ENCODE measurements at places on chromosomes 4 and X.
A peak's percentile ranks its signal among the peaks of the same experiment; 100 is the strongest.

DNA sequence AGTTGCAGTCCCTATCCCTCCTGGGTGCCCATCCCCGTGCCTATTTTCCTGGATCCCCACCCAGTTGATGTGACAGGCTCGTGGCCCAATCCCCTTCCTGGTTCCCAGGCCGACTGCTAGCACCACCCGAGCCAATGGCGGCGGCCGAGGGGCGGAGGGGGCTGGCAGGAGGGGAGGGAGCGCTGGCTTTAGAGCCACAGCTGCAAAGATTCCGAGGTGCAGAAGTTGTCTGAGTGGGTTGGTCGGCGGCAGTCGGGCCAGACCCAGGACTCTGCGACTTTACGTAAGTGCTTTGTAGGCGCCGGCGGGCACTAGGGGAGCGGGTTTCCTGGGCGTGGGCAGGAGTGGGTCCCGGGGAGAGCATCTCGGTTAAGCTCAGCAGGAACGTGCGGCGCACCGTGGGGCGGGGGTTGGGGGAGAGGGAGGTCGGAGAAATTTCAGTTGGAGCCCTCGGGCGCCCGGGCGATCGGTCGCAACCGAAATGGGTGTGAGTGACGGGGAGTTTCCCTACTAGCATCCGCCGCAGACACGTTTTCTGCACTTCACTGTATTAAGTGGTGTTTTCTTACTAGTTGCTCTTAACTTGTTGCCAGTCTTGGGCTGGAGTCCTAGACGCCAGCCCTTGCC lies at the start of gene PLS3:
TSS of gene PLS3 (plus strand) at position 197 of the 627 bp plus-strand sequence. CDS start 49,077 bp downstream, outside the sequence.
- DNase-seq = peak; percentile 40

DNA sequence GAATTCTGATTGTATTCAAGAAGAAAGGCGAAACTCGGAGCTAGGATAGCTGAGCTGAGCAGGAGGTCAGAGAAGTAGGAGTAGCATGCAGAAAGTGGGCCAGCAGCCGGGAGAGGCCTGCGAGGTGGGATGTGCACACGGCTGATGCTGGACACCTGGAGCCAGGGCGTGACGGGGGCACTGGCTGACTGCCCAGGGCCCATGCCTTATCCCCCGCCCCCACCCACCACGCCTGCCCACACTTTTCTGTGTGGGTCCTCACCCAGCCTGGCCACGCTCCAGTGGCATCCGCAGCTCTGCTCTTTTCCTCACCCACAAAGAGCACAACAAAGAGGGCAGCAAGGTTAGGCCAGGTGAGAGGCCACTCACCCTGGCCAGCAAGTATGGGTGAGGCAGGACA lies 30.0 kb upstream of the IRF2 start:
- DNase-seq = no peak

DNA sequence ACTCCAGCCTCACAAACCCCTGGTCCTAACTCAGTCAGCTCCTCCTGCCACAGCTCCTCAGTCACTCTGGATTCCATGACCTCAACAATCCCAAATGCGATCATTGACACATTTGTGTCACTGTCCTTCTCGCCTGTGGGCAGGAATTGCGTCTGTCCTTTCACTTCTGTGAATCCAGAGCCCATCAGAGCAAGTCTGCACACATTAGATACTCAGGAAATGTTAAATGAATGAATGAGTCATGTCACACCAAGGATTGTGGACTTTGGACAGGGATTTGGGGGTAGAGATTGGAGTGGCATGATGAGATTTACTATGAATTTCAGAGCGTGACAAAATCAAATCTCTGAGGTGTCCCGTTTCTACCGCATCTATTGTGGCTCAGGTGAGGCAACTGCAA lies 11.8 kb upstream of the CLDN24 start:
- DNase-seq = no peak

DNA sequence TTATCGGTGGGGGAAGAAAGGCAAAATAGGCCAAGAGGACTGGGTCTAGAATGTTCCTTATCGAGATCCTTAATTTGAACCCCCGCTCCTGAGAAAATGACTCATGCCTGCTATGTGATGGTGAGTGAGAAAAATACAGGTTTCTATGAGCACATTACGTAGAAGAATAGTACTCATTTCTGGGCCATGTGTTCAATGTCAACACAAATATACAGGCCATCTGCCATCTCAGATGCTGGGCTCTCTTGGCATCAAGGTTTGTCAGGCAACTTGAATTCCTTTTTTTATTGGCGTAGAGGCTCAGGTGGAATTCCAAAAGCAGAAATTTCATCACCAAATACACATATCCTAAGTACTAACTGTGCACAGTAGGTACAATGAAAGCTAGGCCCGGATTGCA lies 81.4 kb upstream of the TRIM2 start:
- DNase-seq = no peak

- DNase-seq = no peak
Observed at GRCh38 chr4:73127839-73128453, 58.4 kb upstream of the COX18 start.

DNA sequence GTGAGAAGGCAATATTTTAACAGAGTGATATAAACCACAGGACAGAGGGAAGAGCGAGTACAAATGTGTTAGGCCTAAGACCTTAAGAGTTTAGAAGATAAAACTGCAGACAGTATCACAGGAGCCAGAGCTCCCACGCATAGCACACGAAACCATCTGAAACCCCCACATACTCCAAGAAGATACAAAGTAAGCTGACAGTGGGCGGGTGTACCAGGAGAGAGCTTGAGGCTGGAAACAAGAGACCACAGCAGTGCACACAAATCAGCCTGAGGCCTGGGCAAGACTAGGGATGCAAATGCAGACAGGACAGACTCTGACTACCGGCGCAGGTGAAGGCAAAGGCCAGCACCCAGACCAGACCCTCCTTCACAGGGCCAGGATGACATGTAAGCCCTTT lies 54.1 kb upstream of the ARHGAP24 start:
- DNase-seq = no peak

GRCh38 chr4:187451776-187452175 lies 543.8 kb upstream of the ZFP42 start:
- no peak for DNase-seq

DNA sequence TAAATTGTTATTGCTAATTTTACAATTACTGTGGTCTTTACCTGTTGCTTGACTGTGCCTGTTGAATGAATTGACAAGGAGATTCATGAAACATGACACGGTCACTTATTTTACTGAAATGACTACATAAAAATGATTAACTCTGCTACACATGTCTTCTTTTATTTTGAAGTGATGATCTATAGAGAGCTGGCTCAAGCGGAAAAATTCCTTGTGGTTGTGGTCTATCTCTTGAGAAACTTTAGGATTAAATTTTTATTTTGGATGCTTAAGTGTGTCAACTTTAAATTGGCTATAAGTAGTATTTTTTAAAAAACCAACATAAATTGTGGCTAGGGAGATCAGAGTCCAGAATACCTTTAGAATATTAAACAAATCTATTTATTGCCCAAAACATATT lies 131.8 kb upstream of the PITX2 start:
- no peak for DNase-seq

GRCh38 chrX:1316527-1316926 lies 20.1 kb upstream of the IL3RA start:
- peak; percentile 57 for DNase-seq

GRCh38 chrX:118448273-118448783 lies 47.3 kb upstream of the DOCK11 start:
- DNase-seq = no peak

DNA sequence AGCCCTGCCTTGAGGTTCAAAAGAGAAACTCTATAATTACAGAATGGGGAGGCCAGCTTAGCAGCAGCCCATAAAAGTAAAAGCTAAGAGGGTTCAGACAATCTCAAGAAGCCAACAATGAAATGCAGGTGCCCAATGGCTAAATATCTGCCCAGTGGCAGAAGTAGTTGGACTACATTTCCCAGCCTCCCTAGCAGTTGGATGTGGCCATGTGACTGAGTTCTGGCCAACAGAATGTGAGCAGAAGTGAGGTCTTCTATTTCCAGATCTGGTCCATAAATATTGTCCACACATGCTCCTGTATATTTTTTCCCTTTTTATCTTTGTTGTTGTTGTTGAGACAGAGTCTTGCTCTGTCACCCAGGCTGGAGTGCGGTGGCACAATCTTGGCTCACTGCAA lies 127.9 kb upstream of the NHS start:
- DNase-seq = no peak

Measured in activated CD4-positive, alpha-beta T cell treated with anti-CD3 and anti-CD28 coated beads, Interleukin-10, Interleukin-2, amounts not matched to agents 100 ng/mL and 50 ng/mL, durations not matched to agents 16 hours and 8 hours (primary cell).